ENCODE measurements at places on chromosomes 13 and 19.
A peak's percentile ranks its signal among the peaks of the same experiment; 100 is the strongest.

DNA sequence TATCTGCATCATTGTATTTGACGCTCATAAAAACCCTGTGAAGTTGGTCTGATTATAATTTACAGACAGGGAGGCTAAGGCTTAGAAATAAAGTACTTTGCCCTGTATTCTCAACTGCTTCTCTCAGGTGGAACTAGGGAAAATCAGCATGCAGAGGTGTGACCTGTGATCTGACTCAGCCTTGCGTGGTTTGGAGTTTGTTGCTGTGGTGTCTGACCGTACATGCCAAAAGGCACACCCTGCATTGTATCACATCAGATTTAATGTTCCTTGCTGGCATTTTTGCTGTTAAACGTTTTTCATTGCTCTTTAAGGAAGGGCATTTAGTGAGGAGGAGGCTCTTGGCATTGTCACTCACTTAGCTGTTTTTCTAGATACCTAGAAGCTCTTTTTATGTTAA, 58.8 kb upstream of the C1QTNF9B start:
- no peak for DNase-seq

DNA sequence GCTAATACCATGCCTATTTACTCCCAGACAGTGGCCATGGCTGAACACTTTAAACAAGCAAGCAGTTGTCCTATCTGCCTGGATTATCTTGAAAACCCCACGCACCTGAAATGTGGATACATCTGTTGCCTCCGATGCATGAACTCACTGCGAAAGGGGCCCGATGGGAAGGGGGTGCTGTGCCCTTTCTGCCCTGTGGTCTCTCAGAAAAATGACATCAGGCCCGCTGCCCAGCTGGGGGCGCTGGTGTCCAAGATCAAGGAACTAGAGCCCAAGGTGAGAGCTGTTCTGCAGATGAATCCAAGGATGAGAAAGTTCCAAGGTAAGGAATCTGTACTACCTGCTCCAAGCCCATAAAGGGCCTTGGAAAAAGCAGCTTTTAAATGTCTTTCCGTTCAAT, 8.6 kb downstream of the RFPL4AL1 start:
- DNase-seq: no peak

DNA sequence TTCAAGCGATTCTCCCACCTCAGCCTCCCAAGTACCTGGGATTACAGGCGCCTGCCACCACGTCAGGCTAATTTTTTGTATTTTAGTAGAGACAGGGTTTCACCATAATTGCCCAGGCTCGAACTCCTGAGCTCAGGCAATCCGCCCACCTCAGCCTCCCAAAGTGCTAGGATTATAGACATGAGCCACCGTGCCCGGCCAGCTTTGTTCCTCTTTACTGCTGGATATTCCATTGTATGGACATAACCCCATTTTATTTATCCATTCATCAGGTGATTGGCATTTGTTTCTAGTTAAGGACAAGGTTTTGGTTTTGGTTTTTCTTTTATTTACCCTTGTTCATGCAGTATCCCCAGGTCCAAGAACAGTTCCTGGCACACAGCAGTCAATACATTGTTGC, 4.1 kb upstream of the RPS9 start:
- no peak for DNase-seq

GRCh38 chr19:13864046-13864666, 12.8 kb upstream of the NANOS3 start:
- no peak for DNase-seq

DNA sequence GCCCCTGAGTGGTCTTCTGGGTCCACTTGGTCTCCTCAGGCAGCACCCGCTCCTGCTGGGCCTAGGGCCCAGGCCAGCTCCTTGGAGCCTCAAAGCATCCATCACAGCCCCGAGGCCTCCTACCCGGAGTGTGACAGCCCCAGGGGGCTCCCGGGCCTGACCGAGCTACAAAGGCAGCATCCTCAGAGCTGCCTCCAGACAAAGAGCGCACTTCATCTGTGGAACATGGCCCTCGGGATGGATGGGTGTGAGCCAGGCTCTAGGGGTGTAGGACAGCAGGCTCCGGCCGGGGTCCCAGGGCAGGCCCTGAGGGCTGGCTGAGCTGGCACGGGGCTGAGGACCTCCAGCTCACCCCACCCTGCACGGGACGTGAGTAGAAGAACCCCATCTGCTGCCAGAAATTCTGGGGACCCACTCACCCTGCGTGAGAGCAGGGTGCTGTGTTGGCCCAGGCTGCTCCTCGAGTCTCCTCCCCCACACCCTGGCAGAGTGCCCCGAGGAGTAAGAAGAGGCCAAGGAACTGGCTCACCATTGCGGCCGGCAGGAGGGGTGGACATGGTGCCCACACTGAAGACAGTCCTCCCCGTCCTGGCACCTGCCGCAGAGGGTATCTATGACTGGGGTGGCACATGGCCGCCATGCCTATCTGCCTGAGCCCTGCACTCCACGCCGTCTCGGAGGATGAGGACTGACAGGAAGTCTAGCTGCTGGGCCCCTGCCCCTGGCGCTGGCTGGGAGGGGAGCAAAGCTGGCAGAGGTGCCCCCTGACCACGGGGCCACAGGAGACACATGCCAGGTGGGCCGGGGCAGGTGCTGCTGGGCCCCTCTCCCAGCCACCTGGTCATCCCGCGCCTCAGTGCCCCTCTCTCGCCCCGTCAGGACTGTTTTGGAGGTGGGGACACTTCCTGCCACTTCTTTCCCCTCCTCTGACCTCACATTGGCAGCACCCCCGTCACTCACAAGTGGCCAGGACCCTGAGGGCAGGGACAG, 22.3 kb downstream of the CEBPG start:
- DNase-seq: no peak

GRCh38 chr13:21625366-21625765, 21.4 kb upstream of the MICU2 start:
- DNase-seq: no peak

- DNase-seq: no peak
Observed at GRCh38 chr13:80400865-80401426, 60.0 kb upstream of the SPRY2 start.

GRCh38 chr13:105364191-105364590, 1171.3 kb downstream of the EFNB2 start:
- no peak for DNase-seq

DNA sequence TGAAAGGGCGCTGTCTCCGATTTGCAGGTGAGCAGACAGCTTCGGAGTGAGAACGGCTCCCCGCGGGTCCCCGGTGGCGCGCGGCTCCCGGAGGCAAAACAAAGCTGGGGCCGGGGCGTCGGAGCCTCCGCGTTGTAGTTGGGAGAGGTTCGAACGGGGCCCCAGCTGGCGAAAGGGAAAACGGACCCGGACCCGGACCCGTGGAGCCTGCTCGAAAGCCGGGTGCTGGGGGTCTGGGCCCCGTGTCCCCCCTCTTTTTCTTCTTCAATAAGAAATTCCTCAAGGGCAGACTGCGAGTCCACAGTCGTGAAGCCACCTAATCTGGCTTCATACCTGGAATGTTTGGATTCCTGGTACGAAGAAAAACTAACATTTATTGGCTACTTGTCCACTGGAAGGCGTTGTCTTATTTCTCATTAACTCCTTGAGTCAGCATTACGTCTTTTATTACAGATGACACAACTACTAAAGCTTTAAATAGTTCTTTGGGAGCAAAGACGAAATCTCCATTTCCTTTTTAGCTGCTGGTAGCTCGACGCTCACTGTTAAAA, 632 bp upstream of the MTIF3 start:
- DNase-seq: peak; percentile 54

- no peak for DNase-seq
Observed at GRCh38 chr19:38638461-38638860, 9.0 kb upstream of the ACTN4 start.

- DNase-seq: no peak
Observed at GRCh38 chr13:34070006-34070405, 252.1 kb downstream of the RFC3 start.

GRCh38 chr13:64459778-64460177, 2770.4 kb downstream of the PCDH9 start:
- DNase-seq: no peak

- no peak for DNase-seq
Observed at GRCh38 chr19:44682807-44683206, 11.5 kb downstream of the CEACAM19 start.

- DNase-seq: no peak
Observed at GRCh38 chr13:59442944-59443486, 720.7 kb downstream of the DIAPH3 start.

DNA sequence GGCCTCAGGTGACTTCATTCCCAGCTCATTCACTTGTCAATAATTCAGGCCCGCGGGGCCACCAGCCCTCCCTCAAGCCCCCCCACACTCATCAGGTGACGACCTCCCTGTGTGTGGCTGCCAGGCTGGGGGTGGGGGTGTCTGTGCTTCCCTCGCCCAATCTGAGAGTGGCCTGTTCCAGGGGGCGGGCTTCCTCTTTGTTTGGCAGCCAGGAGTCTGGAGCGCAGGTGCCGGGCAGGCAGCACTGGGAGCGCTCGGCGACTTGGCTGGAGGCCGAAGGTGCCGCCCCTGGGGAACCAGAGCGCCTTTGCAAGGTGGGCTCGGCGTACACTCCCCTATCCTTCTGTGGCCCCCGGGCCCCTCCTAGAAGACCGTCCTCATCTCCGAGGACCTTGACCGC, 5.4 kb upstream of the ZNF98 start:
- no peak for DNase-seq

DNA sequence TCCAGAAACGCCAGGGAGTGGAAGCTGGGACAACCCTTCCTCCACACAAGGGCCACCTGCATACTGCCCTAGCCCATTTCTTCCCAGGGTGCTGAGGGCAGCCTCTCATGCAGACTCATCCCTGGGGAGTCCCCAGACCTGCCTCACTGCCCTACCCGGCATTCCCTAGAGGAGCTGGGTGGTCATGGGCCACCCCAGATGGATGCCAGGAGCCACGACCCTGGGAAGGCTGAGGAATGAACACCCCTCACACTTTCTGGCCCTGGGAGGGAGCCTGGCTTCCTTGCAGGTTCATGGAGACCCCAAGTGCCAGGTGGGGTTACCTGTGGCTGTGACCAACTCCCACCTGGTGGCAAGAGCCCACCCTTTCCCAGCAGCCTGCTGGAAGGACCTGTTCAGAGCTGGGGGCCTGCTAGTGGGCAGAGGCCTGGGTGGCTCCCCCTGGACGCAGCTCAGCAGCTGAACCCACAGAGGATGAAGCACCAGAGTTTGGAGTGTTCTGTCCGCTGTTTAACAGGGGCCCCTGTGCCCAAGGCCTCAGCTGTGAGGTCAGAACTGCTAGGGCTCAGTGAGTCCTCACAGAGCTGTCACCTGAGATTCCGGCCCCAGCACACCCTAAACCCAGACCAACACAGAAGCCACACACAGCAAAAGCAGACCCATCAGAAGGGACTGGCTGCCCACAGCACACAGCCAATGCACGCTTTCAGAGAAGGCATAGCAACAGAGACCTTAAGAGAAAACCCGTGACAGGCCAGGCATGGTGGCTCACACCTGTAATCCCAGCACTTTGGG, 6.6 kb downstream of the ACP4 start:
- no peak for DNase-seq

DNA sequence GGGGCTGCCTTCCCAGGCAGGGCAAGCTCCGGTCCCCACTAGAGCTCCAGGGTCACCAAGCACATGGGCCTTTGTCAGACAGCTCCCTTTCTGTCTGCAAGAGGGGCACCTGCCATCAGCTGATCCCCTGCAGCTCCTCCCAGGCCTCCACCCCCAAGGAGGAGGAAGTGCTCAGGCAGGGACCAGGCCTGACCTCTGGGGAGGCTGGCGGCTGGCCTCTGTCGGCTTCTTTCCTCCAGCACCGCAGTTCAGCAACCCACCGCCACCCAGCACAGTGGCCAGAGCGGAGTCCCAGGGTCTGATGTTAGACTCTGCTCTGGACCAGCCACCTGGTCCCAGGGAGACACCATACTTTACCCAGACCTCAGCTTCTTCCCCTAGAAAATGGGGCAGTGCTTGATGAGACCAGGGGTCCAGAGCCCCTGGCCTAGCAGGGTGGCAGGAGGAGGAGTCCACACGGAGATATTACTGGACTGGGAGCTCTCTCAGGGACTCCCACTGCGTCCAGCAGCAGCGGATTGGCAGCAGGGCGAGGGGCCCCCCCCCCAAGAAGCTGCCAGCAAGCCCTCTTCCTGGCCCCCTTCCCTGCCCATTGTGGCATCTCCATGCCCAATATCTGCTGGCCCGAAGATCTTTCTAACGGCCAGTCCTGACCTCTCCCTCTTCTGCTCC, 24.1 kb downstream of the NKPD1 start:
- DNase-seq: no peak

DNA sequence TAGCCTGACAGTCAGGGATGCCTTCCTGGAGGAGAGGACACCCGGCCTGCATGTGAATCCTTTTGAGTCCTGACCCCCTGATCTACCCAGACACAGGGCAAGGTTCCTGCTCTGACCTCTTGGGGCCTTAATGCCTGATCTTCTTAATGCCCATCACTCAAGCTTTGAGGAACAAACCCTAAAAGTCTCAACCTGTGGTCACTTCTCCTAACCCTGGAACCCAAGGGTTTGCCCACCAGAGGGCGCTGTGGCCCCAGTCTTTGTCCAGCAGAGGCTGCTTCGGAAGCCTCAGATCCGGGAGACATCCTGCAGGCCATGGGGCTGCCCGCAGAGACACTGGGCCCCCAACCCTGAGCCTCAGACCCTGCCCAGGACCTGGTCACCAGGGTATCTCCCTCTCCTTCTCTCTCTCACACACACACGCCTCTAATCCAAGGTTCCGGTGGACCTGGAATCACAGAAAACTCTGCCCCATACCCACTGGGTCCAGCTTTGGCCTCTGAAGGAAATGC, 9.8 kb upstream of the DPF1 start:
- peak; percentile 95 for DNase-seq
